A549 treated with Hydrocortisone at 1 μM for 4 hours (cell line): ENCODE measurements at places on chromosomes 3 and 15. TPM values are rescaled to one million over a fixed set of nuclear protein-coding genes. Genes with fewer than 3 reads are reported as not detected.

MGLL gene
- total RNA-seq, result 65.1 to 82.5 TPM (median 70.1 TPM) in 5 replicates

LRRC15 gene
- 0.09 to 0.21 TPM (median 0.18 TPM) in 5 replicates for total RNA-seq

RPL39L gene
- 47.6 to 51.5 TPM (median 49.3 TPM) in 5 replicates for total RNA-seq

SAMMSON gene
- total RNA-seq, result not detected in 5 replicates

TMEM207 gene
- total RNA-seq, result not detected in 5 replicates

THOC7 gene
- 56.5 to 68.8 TPM (median 61.5 TPM) in 5 replicates for total RNA-seq

FBXO45 gene
- 6.0 to 8.0 TPM (median 7.1 TPM) in 5 replicates for total RNA-seq

RGMA gene
- total RNA-seq, result 0.25 to 0.40 TPM (median 0.31 TPM) in 5 replicates

SPTBN5 gene
- 0.08 to 0.23 TPM (median 0.17 TPM) in 5 replicates for total RNA-seq

LRRN1 gene
- total RNA-seq, result not detected in 5 replicates

CHL1 gene
- not detected in 5 replicates for total RNA-seq
